Fibroblast of skin of left quadriceps (primary cell): ENCODE measurements at places on chromosomes 11 and 22.

GRCh38 chr22:45576730-45577464 is 74.2 kb downstream of the FBLN1 start:
- DNase-seq: no peak

GRCh38 chr11:637333-637592 is 194 bp downstream of the DRD4 start:
- DNase-seq: no peak

GRCh38 chr11:121534131-121535093 is 81.6 kb upstream of the SORL1-AS1 start:
- DNase-seq: peak; percentile 28

- no peak for DNase-seq
These were observed 1.4 kb upstream of the MUC2 start for GRCh38 chr11:1073261-1073724.

DNA sequence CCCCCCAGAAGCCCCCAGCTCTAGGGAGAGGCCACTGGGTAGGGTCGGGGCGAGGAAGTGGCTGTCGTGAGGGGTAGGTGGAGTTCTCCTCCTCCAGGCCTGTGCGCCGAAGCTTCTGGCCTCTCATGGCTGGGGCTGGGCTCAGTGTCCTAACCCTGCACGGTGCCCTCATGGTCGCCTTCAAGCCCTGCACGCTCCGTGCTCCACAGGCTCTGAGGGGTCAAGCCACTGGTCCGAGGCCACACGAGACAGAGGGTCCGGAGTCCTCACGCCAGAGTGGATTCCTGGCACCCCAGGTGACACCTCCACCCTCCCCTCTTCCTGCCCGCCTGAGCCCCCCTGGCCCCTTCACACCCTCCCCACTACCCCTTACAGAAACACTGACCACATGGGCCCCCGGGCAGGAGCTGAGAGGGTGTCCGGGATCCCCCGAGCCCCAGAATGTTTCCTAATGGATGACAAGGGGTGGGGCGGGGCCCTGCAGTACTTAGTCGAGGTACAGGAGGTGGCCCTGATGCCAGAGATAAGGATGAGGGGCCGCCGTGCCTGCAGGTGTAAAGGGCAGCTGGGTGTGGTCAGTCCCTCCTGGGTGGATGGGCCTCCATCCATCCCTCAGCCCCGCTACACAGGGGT is 997 bp upstream of the CDHR5 start:
- no peak for DNase-seq

GRCh38 chr22:31586137-31586920 is 75.7 kb downstream of the PISD start:
- DNase-seq: no peak

GRCh38 chr11:76048763-76049162 is 157.5 kb downstream of the WNT11 start:
- no peak for DNase-seq

DNA sequence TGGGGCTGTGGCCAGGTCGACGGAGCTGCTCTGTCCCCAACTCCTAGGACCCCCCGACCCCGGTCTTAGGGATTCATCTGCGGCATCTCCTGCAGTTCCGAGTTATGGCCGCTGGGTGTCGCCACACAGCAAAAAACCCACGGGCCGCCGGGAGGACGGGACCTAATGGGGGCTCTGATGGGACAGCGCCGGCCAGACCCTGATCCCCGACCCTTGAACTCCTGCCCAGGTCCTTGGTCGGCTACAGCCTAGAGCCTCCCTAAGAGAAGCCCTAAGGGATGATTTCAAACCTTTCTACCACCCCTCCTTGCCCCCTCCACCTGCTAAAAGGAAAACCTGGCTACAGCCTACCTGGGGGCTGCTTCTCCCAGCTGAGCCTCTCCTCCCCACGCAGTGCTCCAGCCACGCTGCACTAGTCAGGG is 30.8 kb upstream of the LRRC10B start:
- no peak for DNase-seq

GRCh38 chr22:45227645-45228400 is 12.9 kb downstream of the KIAA0930 start:
- DNase-seq: no peak

DNA sequence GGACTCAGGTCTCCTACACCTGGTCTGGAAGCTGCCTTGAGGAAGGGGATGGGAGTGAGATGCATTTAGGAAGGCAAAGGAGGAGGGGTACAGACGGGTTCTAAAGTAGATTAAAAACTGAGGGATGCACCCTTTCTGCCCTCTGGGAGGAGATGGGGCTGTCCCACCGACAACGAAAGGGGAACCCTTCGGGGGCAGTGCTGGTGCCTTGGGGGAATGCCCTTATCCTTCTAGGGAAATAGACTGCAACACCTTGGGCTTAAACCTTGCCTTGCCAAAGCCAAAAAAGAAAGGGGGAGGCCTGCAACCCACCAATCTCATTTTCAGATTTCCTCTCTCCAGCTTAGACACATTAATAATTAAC is 89.8 kb downstream of the PLEKHA7 start:
- DNase-seq: no peak
